ENCODE measurements at places on chromosomes 12 and 14.

DNA sequence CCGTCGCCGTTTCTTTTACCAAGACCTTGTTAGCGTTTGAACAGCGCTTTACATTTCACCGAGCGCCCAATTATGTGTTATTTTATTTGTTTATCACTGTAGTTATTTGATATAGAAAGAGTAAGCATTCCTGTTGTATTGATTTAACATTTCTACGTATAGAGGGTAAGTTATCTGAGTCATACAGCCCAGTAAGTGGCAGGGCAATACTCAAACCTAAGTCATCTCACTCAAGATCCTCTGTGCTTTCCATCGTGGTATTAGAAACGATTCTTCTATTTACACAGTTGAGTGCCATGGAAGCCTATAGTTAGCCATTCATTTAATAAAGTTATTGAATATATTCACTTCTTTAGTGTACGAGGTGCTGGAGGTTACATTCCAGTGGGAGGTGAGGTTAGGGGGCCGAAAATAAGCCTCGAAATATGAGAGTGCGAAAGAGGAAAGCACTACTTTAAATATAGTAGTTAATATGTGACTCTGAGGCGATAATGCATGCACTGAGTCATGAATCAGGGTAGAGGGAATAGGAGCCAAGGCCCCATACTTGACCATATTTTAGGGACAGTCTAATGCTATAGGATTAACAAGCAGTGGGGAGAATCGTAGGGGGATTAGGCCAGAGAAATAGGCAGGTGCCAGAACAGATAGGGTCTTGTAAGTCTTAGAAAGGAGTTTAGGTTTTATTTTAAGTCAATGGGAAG, 629 bp downstream of the RAD51AP1 start:
- no peak for DNase-seq

- DNase-seq, result no peak
Measured at GRCh38 chr12:130224613-130225012, 62.3 kb downstream of the FZD10 start.

DNA sequence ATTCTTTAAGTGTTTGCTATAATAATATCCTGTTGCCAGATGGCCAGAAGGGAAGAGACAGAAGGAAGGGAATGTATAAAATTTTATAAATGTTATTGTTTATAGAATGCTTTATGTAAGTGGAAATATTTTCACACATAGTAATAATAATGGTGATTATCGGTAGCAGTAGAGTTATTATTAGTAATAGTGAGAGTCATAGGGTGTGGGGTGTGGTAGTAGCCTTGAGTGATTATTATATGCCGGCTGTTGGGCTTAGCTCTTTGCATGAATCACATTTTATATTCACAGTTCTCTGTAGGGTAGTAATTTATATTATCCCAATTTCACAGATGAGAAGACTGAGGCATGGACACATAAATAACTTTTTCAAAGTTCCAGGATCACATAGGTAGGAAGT, 391.4 kb downstream of the C12orf75 start:
- DNase-seq, result no peak

GRCh38 chr12:25504744-25505143, 48.3 kb downstream of the LMNTD1 start:
- no peak for DNase-seq

DNA sequence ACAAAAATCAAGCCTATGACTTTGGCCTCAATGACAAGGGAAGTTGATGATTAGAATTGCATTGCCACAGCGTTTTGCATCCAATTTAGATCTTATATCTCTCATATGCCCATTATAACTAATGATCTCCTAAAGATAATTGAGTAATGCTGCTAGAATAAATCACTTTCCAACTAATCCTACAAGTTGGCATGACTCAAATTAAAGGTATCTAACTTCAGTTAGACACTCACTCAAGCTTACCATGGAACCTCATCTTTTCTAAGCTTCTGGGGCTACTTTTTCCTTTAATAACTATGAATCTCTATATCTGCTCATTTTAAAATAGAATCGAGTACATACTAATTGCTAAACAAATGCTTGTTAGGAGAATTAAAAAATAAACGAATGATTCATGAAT, 427.8 kb downstream of the BTG1 start:
- no peak for DNase-seq

DNA sequence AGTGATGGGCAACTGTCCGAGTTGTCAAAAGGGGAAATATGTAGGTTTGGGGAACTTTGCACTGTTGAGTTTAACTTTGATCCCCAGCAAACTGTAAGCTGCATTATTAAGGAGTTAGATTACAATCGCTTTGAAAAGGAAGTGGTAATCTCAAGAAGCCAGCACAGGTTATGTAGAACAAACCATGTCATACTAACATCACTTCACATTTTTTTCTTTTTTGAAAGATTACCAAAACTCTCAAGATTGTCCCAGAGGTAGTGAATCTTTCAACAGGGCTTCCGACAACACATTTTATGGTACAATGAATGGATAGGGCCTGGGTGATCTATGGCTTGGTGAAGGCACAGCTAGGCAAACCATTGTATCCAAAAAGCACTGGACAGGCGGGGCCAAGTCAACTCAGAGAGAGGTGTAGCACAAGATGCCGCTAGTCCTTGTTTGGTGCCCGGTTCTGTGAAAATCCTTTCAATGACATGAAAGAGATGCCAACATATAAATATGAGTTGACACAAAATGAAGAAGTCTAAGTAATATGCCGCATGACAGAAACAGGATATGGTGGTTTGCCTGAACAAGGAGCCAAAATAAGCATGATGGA, 24.3 kb upstream of the PARP11 start:
- DNase-seq, result no peak

- DNase-seq, result no peak
Measured at GRCh38 chr12:4034921-4035320, 161.7 kb upstream of the PARP11 start.

DNA sequence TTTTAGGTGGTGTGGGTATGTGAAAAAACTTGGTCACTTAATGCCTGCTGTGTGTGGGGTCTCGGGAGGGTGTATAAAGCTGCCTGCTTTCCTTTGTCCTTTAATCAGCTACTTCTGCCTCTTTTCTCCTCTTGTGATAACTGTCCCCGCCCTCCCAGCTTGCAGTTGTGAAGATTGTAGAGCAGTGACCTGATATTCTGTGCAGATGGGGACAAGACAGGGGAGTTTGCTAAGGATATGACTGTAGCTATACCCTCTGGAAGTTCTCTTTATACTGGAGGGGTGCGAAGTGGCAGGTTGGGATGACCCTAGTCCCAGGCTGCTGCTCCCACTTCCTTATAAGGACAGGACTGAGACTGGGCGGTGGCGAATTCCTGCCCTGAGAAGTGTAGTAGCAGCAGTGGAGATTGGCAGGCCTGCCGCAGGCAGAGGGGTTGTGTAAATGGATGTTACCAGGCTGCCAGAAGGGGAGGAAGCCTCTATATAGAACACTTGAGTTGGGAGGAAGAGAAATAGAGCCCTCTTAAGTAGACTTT, 835 bp downstream of the MYL6 start:
- peak; percentile 28 for DNase-seq

DNA sequence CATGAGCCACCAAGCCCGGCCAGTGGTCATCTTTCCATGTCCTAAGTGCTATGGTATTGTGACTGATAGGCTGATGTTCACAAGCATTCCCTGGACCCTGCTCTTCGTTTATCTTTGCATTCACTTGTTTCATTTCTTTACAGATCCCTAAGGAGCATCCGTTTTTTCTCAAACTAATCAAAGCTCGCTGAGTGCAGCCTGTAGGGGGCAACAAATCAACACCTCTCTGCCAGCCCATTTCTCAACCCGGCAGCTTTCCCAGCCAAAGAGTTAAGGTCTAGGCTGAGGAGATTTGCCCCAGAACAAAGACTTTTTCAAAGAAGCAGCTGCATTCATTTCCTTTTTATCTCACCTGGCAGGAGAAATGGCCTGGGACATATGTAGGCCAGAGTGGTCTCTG, 12.1 kb downstream of the SIRT4 start:
- DNase-seq, result no peak

GRCh38 chr12:117441751-117442150, 80.3 kb upstream of the NOS1 start:
- peak; percentile 23 for DNase-seq

- no peak for DNase-seq
Measured at GRCh38 chr14:82411298-82411697, 877.6 kb upstream of the SEL1L start.

GRCh38 chr12:11685716-11686115, 36.2 kb downstream of the ETV6 start:
- no peak for DNase-seq

DNA sequence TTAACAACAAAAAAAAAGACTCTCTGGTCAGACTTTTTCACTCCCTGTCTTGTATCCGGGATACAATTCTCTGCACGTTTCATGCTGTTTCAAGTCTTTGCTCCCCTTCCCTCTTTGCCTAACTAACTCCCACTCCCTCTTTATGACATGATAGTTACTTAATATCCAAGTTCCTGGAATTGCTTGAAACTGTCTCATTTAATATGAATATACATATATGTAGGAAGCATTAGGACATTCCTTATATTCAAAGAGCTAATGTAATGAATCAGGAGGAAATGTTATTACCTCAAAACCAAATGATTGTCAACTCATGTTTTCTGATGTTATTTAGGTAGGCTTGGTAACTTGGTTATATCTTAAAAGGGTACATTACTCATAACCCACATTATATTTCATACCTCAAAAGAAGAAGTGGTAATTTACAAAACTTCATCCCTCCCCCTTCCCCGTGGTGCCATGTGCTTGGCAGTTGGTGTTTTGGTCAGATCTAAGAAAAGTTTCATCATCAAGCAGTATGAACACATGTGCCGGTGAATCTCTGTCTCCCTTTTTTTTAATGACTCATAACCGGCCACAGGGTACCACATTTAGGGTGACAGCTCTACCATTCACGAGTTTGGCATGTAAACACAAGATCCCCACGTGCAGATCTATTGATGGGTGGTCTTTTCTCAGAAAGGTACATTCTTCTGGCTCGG, 56.5 kb downstream of the HCAR2 start:
- DNase-seq, result no peak

DNA sequence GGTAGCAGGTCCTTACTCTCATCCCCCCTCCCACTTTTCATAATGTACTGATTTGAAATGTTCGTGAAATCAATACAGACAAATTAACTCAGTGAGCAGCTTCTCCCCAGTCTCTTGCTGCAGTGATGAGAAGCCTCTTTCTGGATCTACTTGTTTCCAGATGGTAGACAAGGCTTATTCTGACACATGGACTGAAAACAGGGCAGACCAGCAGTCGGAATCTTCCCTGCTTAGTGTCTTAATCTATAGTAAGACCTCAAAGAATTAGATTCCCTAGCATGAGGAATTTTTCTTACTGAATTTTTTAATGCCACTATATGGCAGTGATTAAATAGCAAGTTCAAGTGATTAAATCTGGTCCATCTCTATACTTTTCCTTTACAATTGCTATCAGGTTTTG, 120.1 kb downstream of the RGS6 start:
- DNase-seq, result no peak

GRCh38 chr14:24064856-24065255, 6.5 kb upstream of the CPNE6 start:
- DNase-seq, result no peak

- DNase-seq, result no peak
Measured at GRCh38 chr14:94441130-94441529, 11.5 kb downstream of the SERPINA11 start.

GRCh38 chr14:103282932-103283331, 51.1 kb upstream of the EIF5 start:
- DNase-seq, result no peak

DNA sequence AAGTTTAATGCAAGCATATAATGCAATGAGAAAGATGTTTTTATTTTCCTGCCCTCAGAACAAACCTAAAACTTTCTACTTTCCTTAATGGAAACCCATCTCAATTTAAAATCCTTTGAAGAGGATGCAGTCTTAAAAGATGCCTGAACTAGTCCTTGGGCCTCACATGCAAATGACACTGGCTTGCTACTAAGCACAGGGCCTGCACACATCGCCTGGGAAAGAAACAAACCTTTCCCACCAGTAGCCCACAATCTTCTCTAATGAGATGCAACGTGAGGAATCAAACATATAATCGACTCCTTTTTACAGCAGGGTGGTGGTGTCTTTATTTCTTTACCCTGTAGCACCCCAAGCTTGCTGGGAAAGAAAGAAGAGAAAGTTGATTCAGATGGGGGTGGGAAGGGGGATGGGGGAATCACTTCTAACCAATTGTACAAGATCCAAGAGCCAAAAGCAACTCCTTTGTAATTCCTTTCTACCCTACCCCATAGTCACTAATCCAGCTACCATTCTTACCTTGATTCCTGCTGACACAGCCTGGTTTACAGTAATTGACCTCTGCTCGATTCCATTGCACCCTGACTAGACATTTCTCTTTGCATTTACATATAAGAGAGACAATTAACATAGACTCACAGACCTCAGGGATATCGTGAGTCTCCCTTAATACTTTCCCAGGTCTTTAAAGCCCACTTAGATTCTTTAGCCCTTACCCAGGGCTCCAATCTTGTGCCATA, 69.5 kb upstream of the FERMT2 start:
- DNase-seq, result no peak

DNA sequence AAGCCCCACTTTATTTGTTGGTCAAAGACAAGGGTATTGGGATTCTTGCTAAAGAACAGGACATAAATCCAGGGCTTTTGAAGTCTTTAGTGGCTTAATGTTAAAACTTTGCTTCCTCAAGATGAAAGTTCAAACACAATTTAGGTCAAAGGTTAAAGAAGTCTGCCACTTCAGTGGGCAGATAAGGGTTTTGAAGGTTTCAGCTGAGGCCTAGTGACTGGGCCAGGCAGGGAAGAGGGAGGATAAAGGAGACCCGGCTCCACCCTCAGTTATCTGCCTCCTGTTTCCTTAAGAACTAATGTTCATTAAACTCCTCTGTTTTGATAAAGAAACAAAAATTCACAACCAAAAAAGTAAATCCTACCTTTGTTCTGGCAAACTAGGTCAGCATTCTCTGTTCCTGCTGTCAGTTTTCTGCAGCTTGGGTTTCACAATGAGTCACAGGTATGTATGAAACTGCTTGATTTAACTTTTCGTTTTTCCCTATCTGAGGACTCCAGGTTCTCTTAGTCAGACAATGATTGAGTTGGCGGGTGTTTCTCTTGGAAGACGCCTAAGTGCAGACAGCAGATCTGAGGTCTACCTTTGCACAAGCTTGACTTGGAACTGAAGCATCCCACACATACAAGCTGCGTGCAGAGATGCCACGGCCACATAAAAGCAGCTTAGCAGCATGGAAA, 208.3 kb downstream of the EXOC5 start:
- no peak for DNase-seq

- no peak for DNase-seq
Measured at GRCh38 chr14:91835197-91835919, 32.0 kb downstream of the TC2N start.

DNA sequence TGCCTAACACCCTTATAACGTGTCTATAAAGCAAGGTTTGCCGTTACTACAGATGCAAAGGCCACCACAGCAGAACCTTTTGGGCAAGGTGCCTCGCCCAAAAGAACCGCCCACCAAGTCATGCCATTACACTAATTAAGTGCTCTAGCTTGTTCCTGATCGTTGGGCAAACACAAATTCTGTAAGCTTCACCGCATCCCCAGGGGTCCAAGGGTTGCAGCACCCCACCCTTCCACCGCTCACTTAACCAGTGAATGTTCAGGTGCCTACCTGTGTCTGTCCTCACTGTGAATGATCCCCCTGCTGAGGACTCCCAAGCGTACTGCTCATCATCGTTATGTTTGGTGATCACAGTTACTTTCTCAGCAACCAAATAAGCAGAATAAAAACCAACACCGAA, 1.4 kb downstream of the HSP90AA1 start:
- DNase-seq, result no peak
